ENCODE measurements at places on chromosomes 4 and X.

- no peak for DNase-seq
These were observed 124.4 kb downstream of the RELL1 start for GRCh38 chr4:37561803-37562207.

GRCh38 chrX:133405498-133406185 is 9.6 kb downstream of the GPC4 start:
- no peak for DNase-seq

GRCh38 chrX:130975947-130976346 is 72.9 kb upstream of the ENOX2 start:
- DNase-seq: no peak

DNA sequence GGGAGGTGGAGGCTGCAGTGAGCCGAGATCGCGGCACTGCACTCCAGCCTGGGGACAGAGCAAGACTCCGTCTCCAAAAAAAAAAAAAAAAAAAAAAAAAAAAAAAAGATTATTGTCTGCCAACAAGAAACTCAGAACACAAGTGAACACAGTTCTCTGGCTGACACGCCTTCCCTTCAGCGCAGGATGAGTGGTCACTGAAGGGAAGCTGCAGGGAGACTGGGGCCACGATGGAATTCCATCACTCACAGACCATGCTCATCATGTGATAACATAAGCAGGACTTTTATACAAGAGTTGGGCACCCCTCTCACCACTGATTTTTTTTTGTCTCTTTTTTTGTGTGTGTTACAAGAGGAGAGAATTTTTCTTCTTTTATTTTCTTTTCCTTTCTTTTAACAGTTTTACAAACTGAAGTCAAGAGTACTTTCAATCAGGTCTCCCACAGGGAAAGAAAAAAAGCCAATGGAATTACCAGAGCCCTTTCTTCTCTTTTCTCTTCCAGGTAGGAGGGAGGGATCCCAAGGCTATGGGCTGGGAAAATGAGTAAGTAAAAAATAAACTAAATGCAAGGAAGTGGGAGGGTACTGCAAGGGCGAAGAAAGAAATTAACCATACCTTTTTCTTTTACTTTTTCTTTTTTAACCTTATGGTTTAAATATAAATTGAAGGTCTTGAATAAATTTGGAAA is 435.6 kb downstream of the GPM6A start:
- no peak for DNase-seq

DNA sequence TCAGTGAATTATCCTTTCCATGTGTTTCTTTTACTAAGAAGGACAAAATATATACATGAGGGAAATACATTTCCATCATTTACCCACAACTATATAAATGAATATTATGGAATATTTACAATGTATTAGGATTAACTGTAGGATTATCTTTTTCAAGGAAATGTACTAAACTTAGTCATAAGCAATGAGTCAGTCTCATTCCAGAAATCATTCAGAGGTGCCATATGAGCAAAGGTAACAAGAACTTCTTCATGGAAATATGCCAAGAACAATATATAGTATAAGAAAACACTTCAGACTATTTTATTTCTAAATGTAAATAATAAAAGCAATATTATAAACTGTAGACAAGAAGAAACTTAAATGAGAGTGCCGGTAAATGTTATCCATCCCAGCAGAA is 67.1 kb downstream of the USP38 start:
- DNase-seq: peak; percentile 41

DNA sequence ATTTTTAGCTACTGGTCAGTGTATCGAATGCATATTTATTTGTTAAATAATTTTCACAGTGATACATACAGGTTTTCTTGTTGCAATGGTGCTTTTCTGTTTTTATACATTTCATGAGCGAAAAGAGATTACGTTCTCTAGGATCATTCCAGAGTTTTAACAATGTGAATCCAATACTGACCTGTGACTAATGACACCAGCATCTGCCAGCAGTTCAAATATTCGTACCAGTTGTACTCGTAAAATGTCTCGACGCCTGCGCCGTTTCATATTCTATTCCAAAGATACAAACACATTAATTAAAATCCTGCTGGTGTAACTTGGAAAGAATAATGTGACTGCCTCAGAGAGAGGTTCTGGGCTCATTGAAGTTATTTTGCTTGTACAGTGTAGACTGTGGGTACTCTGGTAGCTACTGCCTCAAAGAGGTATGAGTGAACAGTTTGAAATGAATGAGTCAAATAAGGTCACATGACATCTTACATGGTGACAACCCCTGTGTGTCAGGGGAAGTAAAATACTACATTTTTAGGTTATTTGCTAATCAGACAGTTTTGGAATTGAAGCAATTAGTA is 80.7 kb downstream of the ZAR1 start:
- DNase-seq: peak; percentile 36

DNA sequence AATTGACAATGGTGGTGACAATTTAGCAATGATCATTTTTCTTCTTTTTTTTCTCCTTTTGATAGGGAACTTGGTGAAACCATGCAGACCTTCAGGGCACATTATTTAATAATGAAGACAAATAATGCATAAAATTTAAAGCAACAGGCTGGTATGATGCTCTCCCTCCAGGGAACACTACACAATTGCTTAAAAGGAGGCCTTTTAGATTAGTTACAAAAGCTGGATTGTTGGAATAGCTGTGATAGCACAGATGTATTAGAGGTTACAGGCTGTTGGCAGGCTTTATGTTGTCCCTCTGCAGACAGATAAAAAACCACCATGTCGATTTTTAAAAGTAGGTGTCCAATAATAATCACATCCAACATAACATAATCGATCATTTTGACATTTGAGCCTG is 307.0 kb downstream of the ADGRL3 start:
- DNase-seq: no peak

- DNase-seq: peak; percentile 77
These were observed 568.8 kb upstream of the TENM3 start for GRCh38 chr4:181674315-181674875.

DNA sequence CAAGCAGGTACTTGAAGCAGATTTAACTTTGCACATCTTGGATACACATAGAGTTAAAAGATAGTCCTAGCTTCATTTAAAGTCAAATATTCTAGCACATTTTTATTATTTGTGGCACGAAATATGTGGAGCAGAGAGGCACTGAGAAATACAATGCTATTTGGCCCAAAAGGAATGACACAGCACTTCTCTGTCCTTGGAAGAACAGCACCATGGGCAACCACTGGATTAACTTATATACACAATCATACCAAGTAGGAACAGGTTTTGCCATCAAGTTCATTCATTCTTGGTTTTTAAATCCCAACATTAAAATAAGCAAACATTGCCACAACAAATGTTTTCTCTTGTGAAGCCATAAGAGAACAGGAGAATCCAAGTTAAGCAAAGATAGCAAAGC is 924 bp upstream of the ENAM start:
- no peak for DNase-seq

DNA sequence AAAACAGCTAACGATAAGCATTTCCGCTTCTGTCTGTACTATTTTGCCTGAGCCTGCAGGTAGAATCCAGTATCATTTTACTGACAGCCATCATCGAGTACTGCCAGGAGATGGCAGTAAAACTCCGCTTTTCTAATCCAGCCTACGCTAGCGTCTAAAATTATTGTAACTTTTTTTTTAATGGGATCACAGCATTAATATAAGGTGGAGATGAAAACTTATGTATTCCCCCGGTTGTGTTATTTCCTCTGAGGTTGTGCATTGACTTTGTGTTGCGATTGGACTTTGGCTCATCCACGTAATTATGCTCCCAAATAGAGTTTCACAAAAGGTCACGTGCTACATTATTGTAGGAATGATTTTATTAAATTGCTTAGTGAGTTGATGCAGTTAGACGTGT is 248.1 kb downstream of the C4orf33 start:
- no peak for DNase-seq

DNA sequence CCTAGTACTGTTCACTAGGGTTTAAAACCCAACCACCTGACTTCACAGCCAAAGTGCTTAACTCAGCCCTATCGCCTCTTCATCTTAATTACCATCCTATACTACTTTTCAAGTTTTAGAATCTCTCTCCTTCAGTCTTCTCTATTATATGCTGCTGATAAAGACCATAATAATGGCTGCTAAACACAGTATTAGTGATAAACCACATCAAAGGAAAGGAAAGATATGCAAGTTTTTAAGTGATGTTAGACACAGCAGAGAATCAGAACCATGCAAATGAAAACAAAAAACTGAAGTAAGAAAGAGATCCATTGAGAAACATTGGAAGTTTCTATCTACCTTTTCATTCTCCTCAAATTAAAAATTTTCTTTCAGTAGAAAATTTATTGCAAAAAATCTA is 100.8 kb downstream of the REELD1 start:
- no peak for DNase-seq

GRCh38 chr4:52588097-52588496 is 71.0 kb downstream of the USP46 start:
- no peak for DNase-seq

- no peak for DNase-seq
These were observed 5.6 kb upstream of the CT45A1 start for GRCh38 chrX:135707880-135708279.
